ENCODE measurements at places on chromosomes 5 and 9.

- no peak for DNase-seq
Measured at GRCh38 chr9:84990416-84990815, 320.9 kb downstream of the NTRK2 start.

DNA sequence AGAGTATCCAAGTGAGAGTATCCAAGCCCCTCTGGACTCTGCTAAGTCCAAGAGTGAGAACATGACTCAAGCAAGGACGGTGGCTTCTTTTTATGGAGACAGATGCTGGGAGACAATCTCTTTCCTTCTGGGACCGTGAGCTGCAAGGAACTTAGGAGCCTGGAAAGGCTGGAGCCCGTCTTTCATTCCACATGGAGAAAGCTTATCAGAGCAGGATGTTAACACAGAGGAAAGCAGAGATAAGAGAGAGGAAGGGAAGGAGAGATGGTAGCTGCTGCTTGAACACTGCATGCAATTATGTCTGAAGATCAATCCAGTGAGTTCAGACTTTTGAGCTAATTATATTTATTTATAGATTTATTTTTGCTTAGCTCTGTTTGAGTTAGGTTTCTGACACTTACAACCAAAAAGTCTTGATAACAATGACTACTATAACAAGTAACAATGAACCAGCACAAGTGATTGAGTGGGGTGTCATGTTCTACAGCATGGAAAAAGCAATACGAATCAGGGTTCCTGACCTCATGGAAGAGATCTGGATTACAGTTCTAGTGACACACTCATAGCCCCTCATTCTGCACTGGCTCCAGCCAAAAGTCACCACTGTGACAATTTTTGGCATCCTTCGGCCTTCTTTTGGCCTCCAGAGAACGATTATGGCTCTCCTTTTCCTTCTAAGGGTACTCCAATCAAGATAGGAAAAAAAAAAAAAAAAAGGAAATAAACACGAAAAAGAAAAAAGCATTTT lies 71.5 kb downstream of the PRLR start:
- DNase-seq, result no peak

DNA sequence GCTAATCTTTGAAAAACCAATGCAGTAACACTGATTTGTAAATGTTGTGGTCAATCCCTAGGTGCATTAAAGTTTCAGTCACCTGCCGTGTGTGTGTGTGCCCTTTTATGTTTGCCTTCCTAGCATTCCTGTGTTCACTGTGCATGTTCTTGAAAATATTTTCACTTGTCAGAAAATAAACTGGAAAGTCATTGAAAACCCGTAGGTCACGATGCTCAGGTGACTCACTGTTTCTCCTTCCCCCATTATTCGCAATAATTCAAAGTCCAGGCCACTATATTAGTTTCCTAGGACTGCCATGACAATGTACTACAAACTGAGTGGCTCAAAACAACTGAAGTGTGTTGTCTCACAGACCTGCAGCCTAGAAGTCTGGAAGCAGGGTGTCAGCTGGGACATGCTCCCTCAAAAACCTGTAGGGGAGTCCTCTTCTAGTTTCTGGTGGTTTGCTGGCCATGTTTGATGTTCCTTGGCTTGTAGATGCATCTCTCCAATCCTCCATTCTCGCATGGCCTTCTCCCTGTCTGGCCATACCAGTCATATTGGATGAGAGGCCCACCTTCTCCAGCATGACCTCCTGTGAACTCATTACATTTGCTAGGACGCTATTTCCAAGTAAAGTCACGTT lies 29.3 kb downstream of the MARVELD2 start:
- DNase-seq, result no peak

- no peak for DNase-seq
Measured at GRCh38 chr9:28848671-28849070, 1275.4 kb upstream of the C9orf72 start.

GRCh38 chr9:108286638-108287206 lies 569.1 kb downstream of the ACTL7B start:
- DNase-seq, result no peak

- no peak for DNase-seq
Measured at GRCh38 chr9:99881769-99882168, 24.7 kb upstream of the STX17 start.

GRCh38 chr9:98896632-98897031 lies 47.1 kb upstream of the COL15A1 start:
- DNase-seq, result no peak

DNA sequence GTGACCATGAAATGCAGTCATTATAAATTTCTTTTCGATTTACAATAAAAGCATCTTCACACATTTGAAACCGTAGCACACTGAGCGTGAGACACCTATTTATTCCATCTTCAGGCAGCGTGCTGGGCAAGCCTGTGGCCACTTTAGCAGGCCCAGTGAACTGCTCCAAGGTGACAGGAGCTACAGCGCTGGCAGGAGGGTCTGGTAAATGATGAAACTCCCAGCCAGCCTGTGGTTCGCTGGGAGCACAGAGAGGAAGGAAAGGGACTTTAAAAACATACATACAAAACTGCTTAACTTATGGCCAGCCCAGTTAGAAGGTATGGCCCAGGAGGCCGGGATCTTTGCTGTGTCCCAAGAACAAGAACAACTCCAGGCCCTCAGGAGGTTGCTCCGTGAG lies 5.1 kb downstream of the RAPGEF1 start:
- DNase-seq, result no peak
